ENCODE measurements at places on chromosomes 4 and X. TPM values are rescaled to one million over a fixed set of nuclear protein-coding genes. Genes with fewer than 3 reads are reported as not detected.

SLITRK4 gene
- total RNA-seq: 0.20 TPM

GAGE2A gene
- not detected for total RNA-seq

DNA sequence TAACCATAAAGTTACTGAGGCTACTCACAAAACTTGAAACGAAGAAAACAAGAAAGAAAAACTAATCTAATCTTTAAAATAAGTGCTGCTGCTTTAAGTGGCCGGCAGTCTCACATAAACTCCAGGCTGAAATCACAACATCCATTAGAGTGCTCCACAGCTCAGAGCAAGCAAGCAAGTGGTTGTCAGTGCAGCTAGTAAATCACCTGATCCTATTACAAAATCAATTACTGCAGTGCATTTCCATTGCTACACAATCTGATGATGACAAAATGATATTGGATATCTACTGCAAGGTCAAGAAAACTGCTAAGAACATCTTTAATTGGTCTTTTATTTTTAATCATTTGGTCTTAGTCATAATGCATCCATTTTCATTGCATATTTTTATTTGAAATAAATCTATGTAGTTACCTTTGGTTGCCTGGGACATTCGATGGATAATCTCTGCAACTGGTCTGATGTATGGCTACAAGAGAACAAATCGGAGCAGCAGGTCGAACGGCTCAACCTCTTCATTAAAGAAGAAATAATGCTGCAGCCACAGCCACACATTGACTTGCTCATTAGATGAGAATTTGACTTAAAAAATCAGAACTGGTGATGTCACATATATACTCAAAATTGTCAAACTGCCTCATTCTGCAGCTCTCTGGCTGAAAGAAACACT is 87.7 kb downstream of the FBXW7 start:
- DNase-seq: no peak

- no peak for DNase-seq
These were observed 162.1 kb downstream of the EPHA5 start for GRCh38 chr4:65508168-65508567.

MAGEA8 gene
- not detected for total RNA-seq

DNA sequence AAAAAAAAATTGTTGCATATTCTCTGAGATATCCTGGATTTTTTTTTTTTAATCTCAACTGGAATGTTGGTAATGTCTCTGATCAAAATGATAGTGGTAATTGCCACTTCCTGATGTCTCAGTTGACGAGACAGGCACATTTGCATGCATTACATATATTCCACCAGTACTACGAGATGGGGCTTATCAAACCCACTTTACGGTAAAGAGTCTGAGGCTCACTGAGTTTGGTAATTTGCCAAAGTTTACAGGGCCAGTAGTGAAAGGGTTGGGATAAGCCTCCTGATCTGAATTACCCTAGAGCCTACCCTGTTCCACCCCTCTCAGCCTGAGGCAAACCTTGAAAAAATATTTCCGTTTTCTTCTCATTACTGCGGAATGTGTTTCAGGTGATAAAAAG is 5.3 kb downstream of the MAGEB2 start:
- no peak for DNase-seq

GRCh38 chrX:23317799-23318724 is 16.6 kb upstream of the PTCHD1 start:
- DNase-seq: peak; percentile 14
